ENCODE measurements at places on chromosomes 1 and 21.

- DNase-seq = no peak
Observed at GRCh38 chr1:2322065-2322571, 69.2 kb downstream of the MORN1 start.

- DNase-seq = no peak
Observed at GRCh38 chr1:66617362-66618184, 83.6 kb downstream of the SGIP1 start.

DNA sequence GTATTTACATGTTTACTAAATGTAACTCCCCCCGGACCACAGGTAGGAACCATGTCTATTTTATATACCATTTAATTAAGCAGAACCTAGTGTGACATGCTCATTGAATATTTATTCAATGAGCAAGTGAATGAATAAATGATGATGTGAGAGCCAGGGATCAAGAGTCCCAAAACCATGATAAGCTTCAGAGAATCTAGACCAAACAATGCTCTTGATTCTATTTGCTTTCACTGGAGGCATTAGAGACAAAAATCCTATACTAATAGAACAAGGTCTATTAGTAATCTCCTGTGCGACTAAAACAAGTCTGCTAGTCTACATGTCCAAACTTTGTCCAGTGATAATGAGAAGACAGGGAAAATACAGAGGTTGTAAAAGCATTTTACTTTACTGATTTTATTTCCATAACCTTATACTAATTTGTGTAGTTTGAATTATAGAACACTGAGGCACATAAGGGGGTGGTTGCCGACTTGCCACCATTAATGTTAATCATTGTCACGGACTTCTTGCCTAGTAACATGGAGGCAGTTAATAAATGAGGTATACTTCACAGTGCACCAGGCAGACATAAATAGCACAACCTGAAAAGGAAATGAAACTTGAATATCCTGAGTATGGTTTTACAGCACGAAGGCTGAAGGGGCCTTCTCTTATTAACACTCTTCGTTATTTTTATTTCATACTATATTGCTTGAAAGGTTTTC is 69.8 kb downstream of the TBX15 start:
- no peak for DNase-seq

DNA sequence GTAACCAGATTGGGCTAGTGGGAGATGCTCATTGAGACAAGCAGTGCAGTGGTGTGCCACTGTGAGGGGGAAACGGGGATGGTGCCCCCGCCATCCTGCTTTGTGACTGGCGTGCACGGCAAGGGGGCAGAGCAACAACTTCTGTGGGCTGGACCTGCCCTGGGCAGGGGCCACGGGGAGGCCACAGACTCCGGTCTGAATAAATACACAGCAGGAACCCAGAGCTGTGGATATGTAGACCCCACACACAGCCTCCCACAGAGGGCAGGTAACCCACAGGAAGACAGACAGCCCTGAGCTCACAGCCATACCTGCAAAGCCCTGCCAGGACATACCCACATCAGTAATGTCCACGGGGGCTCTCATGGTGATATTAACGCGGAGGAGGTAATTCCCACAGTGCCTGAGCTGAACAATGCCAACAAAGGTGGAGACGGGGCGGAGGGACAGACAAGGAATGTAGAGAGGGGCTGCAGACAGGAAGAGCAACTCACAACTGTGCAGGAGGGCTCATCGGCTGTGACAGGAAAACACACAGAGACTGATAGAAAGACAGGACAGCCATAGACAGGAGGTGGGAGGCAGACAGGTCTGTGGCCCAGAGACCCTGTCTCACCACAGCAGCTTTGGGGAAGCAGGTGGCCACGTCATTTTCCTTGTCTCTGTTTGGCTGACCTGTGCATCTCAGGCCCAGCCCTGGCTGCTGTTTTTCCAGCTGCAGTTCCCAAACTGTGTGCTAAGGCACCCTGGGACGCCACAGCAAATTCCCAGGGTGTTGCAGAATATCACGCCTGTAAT is 4.9 kb upstream of the WNT3A start:
- no peak for DNase-seq

DNA sequence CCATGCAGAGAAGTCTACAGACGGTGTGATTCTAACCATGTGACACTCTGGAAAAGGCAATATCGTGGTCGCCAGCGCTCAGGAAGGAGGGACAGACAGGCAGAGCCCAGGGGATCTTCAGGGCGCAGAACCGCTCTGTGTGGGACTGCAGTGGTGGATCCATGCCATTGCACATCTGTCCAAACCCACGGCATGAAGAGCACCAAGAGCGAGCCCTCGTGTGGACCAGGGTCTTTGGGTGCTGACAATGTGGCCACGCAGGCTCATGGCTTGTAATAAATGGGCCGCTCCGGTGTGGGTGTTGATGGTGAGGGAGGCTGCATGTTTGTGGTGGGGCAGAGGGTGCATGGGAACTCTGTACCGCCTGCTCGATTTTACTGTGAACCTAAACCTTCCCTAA is 25.3 kb upstream of the POFUT2 start:
- DNase-seq = no peak

DNA sequence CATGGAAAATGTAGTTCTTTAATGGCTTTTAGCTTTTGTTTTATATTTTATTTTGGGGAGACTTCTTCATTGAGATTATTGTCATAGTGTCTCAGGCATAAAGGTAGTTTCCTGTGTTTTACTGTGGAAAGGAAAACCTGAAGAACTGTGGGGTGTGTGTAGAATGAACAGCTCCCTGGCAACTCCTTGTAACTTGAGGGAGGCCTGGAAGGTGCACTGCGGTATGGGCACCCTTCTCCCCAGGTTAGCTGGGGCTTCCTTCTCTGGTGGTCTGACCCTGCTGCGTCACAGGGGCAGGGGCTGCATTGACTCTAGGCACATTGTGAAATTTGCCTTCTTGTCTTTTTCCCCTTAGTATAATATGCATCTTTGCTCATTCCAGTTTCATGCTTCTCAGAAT is 1.7 kb downstream of the ATP1B1 start:
- DNase-seq = no peak

- no peak for DNase-seq
Observed at GRCh38 chr1:66239834-66240233, 294.1 kb upstream of the SGIP1 start.

DNA sequence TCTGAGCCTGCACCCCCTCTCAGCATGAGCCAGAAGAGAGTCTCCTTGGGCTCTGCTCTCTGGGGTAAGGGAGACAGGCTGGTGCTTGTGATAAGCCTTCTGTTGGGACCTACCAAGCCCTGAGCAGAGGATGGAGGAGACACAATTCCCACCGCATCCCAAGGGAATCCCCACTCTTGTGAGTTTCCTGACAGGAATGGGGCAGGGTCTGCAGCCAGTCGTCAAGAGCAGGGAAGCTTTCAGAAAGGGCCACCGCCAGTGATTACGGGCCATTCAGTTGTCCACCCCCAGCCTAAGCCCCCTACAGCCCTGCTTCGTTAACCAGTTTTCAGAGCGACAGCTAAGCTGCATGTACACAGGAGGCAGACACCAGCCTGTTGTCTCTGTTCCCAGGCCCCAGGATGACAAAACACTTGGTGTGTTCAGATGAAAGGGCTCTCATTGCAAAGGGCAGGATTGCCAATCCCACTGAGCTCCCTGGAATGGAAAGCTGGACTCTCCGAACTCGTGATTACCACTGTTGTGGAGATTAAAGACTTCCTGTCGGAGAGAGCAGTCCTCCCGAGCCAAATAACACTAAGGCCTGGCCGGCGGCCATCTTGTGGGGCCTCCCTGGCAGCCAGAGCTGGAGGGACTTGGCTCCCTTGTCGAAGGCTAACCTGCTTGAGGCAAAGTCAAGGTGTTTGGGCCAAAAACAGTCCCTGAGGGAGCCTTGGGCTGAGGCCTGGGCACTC is 37.4 kb upstream of the SLC30A1 start:
- no peak for DNase-seq

- DNase-seq = no peak
Observed at GRCh38 chr1:153466908-153467307, 6.5 kb upstream of the S100A7 start.

DNA sequence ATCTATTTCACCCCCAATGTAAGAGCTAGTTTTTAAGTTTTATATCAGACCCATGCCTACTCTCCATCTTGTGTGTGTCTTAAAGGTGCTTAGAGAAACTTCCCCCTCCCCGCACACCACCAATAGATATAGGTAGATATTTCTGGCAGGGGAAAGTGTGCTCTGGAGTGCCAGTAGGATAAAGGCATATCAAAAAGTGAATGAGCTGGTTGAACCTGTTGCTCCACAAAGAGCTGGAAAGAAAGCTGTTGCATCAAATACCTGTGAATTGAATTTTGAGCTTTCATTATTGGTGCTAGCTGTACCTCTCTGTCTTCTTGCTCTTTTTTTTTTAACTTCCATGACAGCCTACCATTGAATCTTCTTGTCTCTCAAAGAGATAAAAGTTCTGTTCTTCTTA is 32.8 kb downstream of the ARID1A start:
- no peak for DNase-seq

DNA sequence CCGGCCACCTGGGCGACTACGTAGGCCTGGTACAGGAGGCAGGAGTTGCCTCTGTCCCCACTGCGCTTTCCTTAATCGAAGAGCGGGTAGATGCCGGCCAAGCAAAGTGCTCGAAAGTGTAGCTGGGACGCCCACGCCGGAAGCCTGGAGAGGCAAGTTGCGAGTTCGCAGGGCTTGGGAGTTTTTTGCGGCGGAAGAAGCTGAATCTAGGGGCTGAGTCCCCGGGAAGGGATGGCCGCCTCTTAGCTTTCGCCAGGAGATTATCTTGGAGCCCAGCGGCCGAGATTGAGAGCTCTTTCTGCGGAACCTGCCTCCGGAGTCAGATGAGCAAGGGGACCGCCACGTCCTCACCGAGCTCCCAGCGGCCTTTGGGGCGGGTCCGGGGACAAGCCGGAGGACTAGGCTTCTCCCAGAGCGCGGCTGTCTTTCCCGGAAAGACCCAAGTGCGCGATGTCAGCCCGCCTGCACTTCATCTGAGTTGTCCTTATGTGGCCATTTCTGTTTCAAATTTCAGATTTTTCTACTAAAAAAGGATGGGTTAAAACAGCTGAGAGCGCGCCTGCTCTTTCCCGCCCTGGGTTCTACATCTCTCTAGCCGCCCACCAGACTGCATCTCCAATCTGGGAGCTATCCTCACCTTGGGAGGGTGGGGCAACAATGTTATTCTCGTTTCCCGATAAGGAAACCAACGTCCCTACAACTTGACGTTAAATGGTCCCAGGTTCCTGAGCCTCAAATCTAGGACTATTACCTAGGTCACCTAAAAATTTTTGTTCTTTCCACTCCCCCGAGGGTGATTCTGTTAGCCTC is 12.4 kb upstream of the TBX15 start:
- DNase-seq = no peak

DNA sequence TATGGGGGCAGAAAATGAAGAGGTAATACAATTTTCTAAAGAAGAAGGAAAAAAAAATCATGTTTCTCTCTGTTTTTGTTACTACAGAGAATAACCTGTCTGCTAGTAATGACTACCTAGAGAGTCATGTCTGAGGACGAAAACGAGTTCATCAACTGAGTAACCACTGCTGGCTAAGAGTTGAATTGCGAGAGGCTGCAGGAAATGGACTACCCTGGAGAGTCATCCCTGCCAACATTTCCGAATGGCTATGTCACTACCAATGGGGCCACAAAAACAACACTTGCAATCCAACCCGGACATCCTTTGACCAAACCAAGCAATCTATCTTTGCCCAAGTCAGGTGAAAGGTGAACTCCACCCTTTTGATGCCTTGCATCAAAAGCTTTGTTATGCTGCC is 120.6 kb downstream of the FCRL5 start:
- no peak for DNase-seq

Measured in NCI-H526 treated with DMSO at 0.1 percent for 48 hours (cell line).